ENCODE measurements at places on chromosomes 11 and 22.
A peak's percentile ranks its signal among the peaks of the same experiment; 100 is the strongest.

- no peak overlapping the region for H3K4me3 ChIP-seq
- H3K27ac ChIP-seq = no peak overlapping the region
- peaks cover 36% of the 10 kb centered on the region for H3K36me3 ChIP-seq
- H3K4me1 ChIP-seq = no peaks in the 10 kb centered on the region
- no peak for DNase-seq
Observed at GRCh38 chr11:43834286-43834685, 46.3 kb upstream of the ALKBH3 start.

DNA sequence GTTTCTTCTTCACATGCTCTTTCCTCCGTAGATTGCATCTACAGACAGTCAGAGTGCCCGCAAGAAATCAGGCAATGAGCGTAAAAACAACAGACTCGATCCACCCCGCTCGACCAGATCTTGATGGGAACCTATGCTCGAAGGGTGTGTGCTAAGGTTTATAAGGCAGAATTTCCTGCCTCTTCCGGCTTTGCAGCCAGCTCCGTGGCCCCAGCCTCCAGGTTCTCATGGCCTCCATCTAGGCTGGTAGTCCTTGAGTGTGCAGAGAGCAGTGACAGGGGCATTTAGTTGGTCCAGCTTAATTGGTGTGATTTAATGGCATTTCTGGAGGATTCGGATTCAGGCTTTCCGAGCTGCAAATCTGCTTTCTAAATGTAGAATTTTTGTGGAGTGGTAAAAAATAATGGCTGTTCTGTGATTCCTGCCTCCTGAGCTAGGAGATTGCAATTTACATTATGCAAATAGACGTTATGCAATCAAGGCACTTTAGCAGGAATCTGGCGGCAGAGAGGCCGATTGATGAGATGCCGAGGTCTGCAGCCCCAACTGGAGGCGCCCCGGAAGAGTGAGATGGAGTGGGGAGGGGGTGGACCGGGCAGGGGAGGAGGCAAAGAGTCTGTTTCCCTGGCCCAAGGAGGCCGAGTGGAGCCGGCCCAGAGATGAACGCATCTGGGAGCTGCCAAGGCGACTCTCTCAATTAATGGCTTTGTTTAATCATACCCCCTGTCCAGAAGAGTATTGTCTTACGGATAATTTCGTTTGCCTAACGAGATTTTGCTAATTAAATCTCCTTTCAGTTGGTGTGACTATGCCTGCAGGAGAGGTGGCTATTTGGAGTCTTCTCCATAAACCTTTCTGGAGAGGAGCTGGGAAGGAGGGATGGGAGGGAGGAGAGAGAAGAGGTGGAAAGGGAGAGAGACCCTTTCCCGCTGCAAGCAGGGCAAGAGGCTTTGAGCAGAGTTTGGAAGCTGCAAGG is 75.3 kb downstream of the PKNOX2 start:
- no peaks in the 10 kb centered on the region for H3K36me3 ChIP-seq
- no peak overlapping the region for H3K4me3 ChIP-seq
- peaks cover 13% of the 10 kb centered on the region for H3K4me1 ChIP-seq
- DNase-seq = peak; percentile 75
- no peaks in the 10 kb centered on the region for H3K27me3 ChIP-seq
- no peak overlapping the region for H3K27ac ChIP-seq

GRCh38 chr11:123122341-123122740 is 60.4 kb upstream of the HSPA8 start:
- no peak overlapping the region for H3K4me3 ChIP-seq
- H3K36me3 ChIP-seq = peaks cover 42% of the 10 kb centered on the region
- H3K27me3 ChIP-seq = no peaks in the 10 kb centered on the region
- no peaks in the 10 kb centered on the region for H3K4me1 ChIP-seq
- peak overlapping the region; percentile 38 for H3K27ac ChIP-seq

DNA sequence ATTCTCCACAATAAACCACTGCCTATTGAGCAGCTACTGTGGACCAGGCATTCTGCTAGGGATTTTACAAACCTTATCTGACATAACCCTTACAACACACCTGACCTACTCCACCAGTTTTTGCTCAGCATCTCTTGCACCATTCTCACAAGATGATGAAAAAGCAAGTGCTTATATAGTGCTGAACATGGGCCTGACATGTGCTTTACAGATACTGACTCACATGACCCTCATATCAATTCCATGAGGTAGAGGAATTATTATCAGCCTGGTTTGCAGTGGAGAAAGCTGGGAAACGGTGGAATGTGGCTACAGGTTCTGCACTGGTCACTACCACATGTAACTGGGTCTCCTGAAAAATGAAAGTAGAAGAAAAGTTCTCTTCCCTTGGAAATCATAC is 37.5 kb upstream of the PANX1 start:
- H3K36me3 ChIP-seq = no peaks in the 10 kb centered on the region
- H3K27ac ChIP-seq = no peak overlapping the region
- H3K4me1 ChIP-seq = no peaks in the 10 kb centered on the region
- H3K27me3 ChIP-seq = no peaks in the 10 kb centered on the region
- no peak for DNase-seq
- no peak overlapping the region for H3K4me3 ChIP-seq

DNA sequence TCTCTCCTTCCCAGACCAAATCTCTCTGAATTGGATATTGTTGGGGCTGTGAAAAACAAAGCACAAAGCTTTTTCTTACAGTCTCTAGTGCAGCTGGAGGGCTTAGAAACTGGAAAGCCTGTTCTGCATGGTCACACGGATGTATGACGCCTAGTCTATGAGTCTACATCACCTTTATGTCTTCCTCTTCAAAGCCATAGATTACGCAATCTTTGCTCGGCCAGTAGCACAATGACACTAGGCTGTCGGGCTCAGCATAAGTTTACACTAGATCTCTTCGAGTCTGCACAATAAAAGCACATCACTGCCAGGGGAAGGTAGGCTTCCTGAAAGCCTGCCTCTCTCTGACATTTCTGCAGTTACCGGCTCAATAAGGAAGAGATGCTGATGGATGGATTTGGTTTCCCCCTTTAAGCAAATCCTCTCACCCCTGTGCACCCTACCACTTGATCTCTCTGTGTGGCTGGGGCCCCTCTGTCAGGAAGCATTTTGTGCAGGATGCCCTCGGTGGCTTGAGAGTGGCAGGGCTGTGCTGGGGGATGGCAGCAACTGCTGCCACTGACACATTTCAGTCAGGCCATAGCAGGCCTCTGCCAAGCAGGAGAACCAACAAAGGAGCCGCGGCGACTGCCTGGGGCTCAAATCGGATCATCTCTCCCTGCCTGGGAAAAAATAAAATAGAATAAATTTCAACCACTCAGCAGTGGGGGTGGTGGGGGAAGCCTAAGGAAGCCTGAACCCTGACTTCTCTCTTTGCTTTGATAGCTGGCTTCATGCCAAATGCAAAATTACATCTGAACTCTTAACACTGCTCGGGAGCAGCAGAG is 1272.8 kb downstream of the LRRC4C start:
- no peaks in the 10 kb centered on the region for H3K27me3 ChIP-seq
- H3K4me1 ChIP-seq = peaks cover 7% of the 10 kb centered on the region
- no peaks in the 10 kb centered on the region for H3K36me3 ChIP-seq

- DNase-seq = no peak
- no peaks in the 10 kb centered on the region for H3K27me3 ChIP-seq
- H3K27ac ChIP-seq = no peak overlapping the region
- H3K4me1 ChIP-seq = no peaks in the 10 kb centered on the region
- peaks cover 43% of the 10 kb centered on the region for H3K36me3 ChIP-seq
- no peak overlapping the region for H3K4me3 ChIP-seq
Observed at GRCh38 chr11:967995-968751, 42.5 kb downstream of the AP2A2 start.

DNA sequence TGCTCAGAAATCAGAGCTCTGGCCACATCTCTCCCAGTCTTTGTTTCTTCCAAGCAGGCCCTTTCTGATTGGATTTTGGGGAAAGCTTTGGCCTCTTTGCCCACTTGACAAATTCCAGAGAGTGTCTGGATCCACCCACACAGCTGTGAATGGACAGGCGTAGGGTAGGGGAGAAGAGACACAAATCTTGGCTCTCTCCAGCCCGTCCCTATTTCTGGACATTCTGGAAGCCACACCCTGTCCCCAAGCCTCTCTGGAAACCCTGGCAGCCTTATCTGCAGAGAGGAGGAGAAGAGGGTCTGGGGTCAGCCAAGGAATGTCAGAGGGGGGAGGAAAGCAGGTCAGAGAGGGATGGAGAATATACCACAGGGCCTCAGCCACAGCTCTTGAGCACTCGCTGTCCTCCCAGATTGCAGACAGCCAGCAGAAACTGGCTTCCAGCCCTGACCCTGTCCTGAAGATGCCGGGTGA is 59.5 kb upstream of the WNT11 start:
- no peak for DNase-seq
- H3K4me1 ChIP-seq = no peaks in the 10 kb centered on the region
- H3K27ac ChIP-seq = no peak overlapping the region
- H3K36me3 ChIP-seq = no peaks in the 10 kb centered on the region
- H3K4me3 ChIP-seq = no peak overlapping the region

GRCh38 chr11:78189174-78189724 is 530 bp downstream of the USP35 start:
- H3K36me3 ChIP-seq = no peaks in the 10 kb centered on the region
- H3K27me3 ChIP-seq = no peaks in the 10 kb centered on the region
- H3K4me3 ChIP-seq = peak overlapping the region; percentile 84
- H3K27ac ChIP-seq = no peak overlapping the region
- peaks cover 10% of the 10 kb centered on the region for H3K4me1 ChIP-seq
- no peak for DNase-seq

DNA sequence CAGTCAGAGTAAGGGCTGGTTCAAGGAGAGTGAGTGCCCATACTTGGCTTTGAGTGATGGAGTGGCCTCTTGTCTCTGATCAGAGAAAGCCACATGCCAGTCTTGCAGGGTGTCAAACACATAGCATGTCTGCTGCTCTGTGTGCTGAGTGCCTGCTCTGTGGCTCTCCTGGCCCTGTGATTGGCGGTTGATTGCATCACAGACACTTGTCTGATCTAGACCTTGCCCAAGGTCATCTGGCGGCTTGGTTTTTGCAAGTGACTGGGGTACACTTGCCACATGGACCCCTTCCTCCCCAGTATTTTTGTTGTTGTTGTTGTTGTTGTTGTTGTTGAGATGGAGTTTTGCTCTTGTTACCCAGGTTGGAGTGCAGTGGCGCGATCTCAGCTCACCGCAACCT is 10.3 kb downstream of the OSBP2 start:
- DNase-seq = no peak
- no peaks in the 10 kb centered on the region for H3K27me3 ChIP-seq
- H3K36me3 ChIP-seq = no peaks in the 10 kb centered on the region
- H3K4me3 ChIP-seq = no peak overlapping the region

DNA sequence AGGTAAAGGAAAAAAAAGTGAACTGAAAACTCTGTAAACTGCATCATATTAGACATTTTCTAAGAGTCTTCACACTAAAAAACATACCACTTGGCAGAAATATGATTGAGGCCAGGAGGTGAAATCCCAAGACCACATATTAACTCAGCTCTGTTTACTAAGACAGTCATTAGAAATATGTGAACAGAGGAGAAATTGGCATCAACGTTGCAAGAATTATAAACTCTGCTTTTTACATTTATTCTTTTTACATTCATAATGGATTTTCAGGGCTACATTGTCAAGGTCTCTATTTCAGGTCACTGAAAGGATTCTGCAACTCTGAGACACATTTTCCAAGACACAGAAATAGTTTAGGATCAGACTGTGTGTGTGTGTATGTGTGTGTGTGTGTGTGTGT is 1364.0 kb downstream of the LRRC4C start:
- no peak overlapping the region for H3K4me3 ChIP-seq
- H3K36me3 ChIP-seq = no peaks in the 10 kb centered on the region
- H3K4me1 ChIP-seq = no peaks in the 10 kb centered on the region
- no peak overlapping the region for H3K27ac ChIP-seq
- H3K27me3 ChIP-seq = no peaks in the 10 kb centered on the region
- DNase-seq = no peak

DNA sequence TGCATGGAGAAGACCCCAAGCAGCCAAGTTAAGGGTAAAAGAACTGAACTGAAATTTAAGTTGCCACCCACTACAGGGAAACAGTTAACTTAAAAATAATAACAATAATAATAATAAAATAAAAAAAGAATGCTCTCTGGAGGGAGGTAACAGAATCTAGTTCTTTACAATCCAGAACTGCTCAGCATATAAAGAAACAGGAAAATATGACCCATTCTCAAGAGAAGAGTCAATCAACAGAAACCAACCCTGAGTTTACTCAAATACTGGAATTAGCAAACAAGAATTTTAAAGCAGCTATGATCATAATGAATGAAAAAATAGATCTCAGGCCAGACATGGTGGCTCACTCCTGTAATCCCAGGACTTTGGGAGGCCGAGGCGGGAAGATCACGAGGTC is 53.8 kb downstream of the DENND5A start:
- no peak overlapping the region for H3K4me3 ChIP-seq
- no peaks in the 10 kb centered on the region for H3K27me3 ChIP-seq
- peaks cover 19% of the 10 kb centered on the region for H3K4me1 ChIP-seq

DNA sequence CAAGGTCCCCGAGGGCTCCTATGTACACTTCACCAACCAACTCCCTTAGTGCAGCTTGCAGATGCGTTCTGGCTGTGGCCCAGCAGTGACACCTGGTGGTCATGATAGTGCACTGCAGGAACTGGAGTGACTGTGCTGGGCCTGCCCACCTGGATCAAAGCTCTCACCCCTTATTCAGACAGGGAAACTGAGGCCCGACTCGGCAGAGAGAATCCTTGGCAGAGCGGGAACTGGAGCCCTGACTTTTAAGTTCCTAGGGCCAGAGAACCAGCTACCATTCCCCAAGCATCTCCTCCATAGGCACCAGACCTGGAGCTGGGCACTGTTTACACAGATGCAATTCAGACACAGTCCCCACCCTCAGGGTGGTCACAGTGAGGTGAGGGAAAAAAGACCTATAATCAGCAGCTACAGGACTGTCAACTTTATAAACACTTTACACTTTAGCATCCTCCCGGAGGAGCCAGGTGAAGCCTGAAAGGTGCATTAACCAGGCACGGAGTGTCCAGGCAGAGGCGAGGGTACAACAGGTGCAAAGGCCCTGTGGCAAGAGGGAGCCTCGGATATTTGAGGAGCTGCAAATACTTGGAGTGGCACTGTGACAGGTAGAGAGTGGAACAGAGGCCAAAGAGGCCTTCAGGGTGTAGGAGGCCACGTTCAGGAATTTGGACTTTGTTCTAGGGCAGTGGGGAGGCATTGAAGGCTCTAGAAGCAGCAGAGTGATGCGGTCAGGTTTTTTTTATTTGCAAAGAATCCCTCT is 22.0 kb downstream of the RHBDD3 start:
- H3K36me3 ChIP-seq = no peaks in the 10 kb centered on the region
- H3K27me3 ChIP-seq = no peaks in the 10 kb centered on the region
- H3K4me1 ChIP-seq = no peaks in the 10 kb centered on the region
- DNase-seq = peak; percentile 91
- no peak overlapping the region for H3K27ac ChIP-seq

GRCh38 chr11:109300211-109300610 is 121.8 kb upstream of the C11orf87 start:
- H3K4me1 ChIP-seq = no peaks in the 10 kb centered on the region
- H3K4me3 ChIP-seq = no peak overlapping the region
- H3K36me3 ChIP-seq = no peaks in the 10 kb centered on the region
- no peak for DNase-seq
- H3K27ac ChIP-seq = no peak overlapping the region
- H3K27me3 ChIP-seq = no peaks in the 10 kb centered on the region

Measured in endodermal cell (in vitro differentiated cells).